ENCODE measurements at places on chromosomes 13 and 19.
A peak's percentile ranks its signal among the peaks of the same experiment; 100 is the strongest.

GRCh38 chr13:91381371-91381770 is 17.1 kb upstream of the GPC5 start:
- DNase-seq: no peak

DNA sequence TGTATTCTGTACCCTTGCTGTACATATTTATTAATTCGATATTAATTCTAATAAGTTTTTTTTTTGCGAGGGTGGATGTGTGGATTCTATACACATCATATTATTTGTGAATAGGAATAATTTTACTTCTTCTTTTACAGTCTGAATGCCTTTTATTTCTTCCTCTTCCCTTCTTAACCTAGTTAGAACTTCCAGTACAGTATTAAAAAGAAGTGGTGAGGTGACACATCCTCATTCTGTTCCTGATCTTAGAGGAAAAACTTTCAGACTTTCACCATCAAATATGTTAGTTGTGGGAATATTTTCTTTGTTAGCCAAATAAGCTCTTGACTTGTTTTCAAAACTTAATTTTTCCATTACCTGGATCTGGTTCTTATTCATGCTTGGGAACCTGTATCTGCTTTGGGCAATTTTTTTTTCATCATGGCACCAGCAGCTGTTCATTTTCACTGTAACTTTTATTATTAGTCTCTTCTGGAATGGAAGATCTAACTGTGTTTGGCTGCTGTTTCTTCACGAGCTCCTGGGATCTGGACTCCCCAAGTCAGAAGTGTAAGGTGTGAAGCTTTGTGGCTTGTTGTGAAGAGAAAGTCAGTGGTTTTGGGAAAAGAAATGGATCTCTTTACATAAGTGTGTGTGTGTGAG is 33.1 kb downstream of the RGCC start:
- no peak for DNase-seq

GRCh38 chr13:51584731-51585672 is 740 bp downstream of the WDFY2 start:
- DNase-seq: peak; percentile 74

- no peak for DNase-seq
These were observed 9.2 kb downstream of the SUCLA2 start for GRCh38 chr13:47991859-47992258.

GRCh38 chr13:99129050-99129449 is 71.6 kb upstream of the UBAC2 start:
- DNase-seq: no peak
